Spinal cord (tissue), 10 donors: ENCODE measurements at places on chromosomes 6 and 20.

DNA sequence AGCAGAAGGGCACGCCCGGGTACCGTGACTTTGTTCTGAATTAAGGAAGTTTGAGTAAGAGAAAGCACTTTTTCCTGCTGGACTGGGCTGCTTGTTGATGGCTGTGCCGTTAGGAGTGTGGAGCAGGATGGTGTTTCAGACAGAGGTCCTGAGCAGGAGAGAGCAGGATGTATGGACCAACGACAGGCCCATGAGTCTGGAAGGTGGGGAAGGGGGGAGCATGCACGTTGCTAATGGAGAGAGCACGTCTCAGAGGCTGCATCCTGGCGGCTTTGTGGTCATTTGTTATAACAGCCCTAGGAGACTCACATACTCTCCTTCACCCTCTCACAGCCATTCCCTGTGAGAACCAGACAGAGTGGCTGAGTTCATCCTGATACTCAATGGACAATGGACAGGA is 56.8 kb downstream of the PHACTR3 start:
- DNase-seq: no peak
- H3K27ac ChIP-seq: no peak overlapping the region
- H3K4me3 ChIP-seq: no peak overlapping the region
- H3K36me3 ChIP-seq: peaks cover 5% of the 10 kb centered on the region

GRCh38 chr6:26224940-26225847 is 138.0 kb downstream of the HFE start:
- no peaks in the 10 kb centered on the region for H3K27me3 ChIP-seq
- peak overlapping the region; percentile 95 for H3K27ac ChIP-seq
- no peak for DNase-seq
- H3K4me1 ChIP-seq: peaks cover 12% of the 10 kb centered on the region

GRCh38 chr6:41683273-41683522 is 44.9 kb downstream of the MDFI start:
- no peaks in the 10 kb centered on the region for H3K27me3 ChIP-seq
- no peak overlapping the region for H3K27ac ChIP-seq
- DNase-seq: no peak
- H3K4me3 ChIP-seq: peak overlapping the region; percentile 26

- no peak for DNase-seq
- no peaks in the 10 kb centered on the region for H3K27me3 ChIP-seq
- peak overlapping the region; percentile 33 for H3K27ac ChIP-seq
- no peak overlapping the region for H3K4me3 ChIP-seq
- H3K4me1 ChIP-seq: peaks cover 17% of the 10 kb centered on the region
Observed at GRCh38 chr20:49400410-49400809, 82.1 kb downstream of the KCNB1 start.

DNA sequence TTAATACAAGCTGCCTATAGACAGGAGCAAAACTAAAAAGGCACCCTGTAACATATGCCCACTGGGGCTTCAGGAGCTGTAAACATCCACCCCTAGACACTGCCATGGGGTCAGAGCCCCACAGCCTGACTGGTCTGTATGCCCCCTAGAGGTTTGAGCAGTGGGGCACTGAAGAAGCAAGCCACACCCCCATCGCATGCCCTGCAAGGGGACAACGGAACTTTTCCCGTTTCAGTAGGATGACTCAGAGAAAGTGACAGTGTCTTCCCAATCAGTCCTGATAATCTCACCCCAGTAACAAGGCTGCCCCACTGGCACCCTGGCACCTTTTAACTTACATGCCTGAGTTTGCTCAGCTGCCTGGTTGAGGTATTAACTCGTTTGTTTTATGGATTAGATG is 35.9 kb downstream of the BEND3 start:
- peaks cover 9% of the 10 kb centered on the region for H3K4me1 ChIP-seq
- DNase-seq: no peak
- H3K27me3 ChIP-seq: no peaks in the 10 kb centered on the region
- no peaks in the 10 kb centered on the region for H3K36me3 ChIP-seq

- H3K4me1 ChIP-seq: no peaks in the 10 kb centered on the region
- no peak overlapping the region for H3K27ac ChIP-seq
- H3K27me3 ChIP-seq: no peaks in the 10 kb centered on the region
- no peaks in the 10 kb centered on the region for H3K36me3 ChIP-seq
Observed at GRCh38 chr6:126880964-126881363, 237.5 kb upstream of the RSPO3 start.

- H3K27me3 ChIP-seq: peaks cover 5% of the 10 kb centered on the region
- peak; percentile 73 for DNase-seq
Observed at GRCh38 chr6:45590696-45591184, 213.0 kb upstream of the SUPT3H start.

DNA sequence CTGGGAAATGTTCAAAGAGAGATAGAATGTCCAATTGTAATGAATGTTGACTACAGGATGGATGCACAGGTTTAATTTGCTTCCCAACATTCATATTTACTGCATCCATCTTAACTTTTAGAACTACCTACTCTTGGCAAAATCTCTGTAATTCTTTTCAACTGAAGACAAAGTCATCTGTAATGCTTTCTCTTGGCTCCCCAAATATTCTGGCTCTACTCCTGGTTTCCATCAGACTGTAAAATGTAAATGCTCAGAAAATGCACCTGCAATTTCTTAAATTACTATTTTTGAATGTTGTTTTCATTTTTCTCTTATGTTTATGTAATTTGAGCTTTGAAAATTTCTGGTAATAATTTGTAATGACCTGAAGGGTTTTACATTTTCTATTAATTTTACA is 480.8 kb upstream of the IMPG1 start:
- H3K4me3 ChIP-seq: no peak overlapping the region
- DNase-seq: no peak
- H3K27ac ChIP-seq: no peak overlapping the region
- H3K4me1 ChIP-seq: no peaks in the 10 kb centered on the region
- H3K36me3 ChIP-seq: no peaks in the 10 kb centered on the region
- no peaks in the 10 kb centered on the region for H3K27me3 ChIP-seq

DNA sequence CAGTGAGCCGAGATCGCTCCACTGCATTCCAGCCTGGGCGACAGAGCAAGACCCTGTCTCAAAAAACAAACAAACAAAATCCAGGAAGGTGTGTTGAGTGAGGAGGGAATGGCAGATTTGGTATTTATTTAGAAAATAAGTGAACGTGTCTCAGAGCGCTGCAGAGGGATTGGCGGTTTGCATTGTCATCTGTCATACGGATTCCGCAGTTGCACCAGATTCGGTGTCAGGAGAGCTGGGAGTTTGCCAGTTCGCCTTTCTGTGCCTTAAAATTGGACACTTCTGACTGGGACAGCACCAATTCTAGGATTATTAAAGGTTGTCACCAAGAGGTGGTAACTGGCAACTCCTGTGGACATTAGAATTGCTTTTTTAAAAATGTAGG is 912 bp downstream of the SNRNP48 start:
- peaks cover 5% of the 10 kb centered on the region for H3K36me3 ChIP-seq
- DNase-seq: no peak
- H3K4me1 ChIP-seq: peaks cover 5% of the 10 kb centered on the region
- peak overlapping the region; percentile 90 for H3K4me3 ChIP-seq

DNA sequence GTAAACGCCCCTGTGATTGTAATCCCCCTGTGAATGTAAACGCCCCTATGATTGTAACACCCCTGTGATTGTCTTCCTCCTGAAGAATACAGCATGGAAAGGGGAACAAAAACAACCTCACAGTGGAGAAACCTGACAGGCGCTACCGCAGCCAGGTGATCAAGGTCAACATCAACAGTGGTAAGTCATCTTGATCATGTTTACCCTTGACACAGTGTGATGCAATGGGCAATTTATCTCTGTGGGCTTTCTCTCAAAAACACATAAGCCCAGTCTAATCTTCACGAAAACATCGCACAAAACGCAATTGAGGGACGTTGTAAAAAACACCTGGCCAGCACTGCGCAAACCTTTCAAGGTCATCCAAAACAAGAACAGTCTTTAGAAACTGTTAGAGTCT is 277.2 kb downstream of the PRKN start:
- H3K4me1 ChIP-seq: no peaks in the 10 kb centered on the region
- H3K36me3 ChIP-seq: no peaks in the 10 kb centered on the region
- no peaks in the 10 kb centered on the region for H3K27me3 ChIP-seq
- no peak overlapping the region for H3K4me3 ChIP-seq

GRCh38 chr6:91705646-91706045 is 1118.8 kb upstream of the MAP3K7 start:
- H3K36me3 ChIP-seq: no peaks in the 10 kb centered on the region
- no peak overlapping the region for H3K4me3 ChIP-seq
- no peaks in the 10 kb centered on the region for H3K27me3 ChIP-seq

GRCh38 chr6:79391480-79391879 is 145.8 kb downstream of the LCA5 start:
- H3K36me3 ChIP-seq: no peaks in the 10 kb centered on the region
- no peak overlapping the region for H3K4me3 ChIP-seq
- H3K27ac ChIP-seq: no peak overlapping the region
- no peak for DNase-seq
- H3K27me3 ChIP-seq: no peaks in the 10 kb centered on the region

- H3K4me1 ChIP-seq: peaks cover 11% of the 10 kb centered on the region
- H3K27me3 ChIP-seq: no peaks in the 10 kb centered on the region
Observed at GRCh38 chr6:169970306-169970988, 219.0 kb downstream of the ERMARD start.

GRCh38 chr6:80206758-80207157 is 100.3 kb downstream of the BCKDHB start:
- H3K27ac ChIP-seq: no peak overlapping the region
- DNase-seq: no peak
- H3K36me3 ChIP-seq: no peaks in the 10 kb centered on the region
- no peaks in the 10 kb centered on the region for H3K4me1 ChIP-seq

GRCh38 chr20:57398901-57399535 is 7.8 kb downstream of the RBM38 start:
- peaks cover 68% of the 10 kb centered on the region for H3K4me1 ChIP-seq
- peaks cover 95% of the 10 kb centered on the region for H3K36me3 ChIP-seq
- no peak overlapping the region for H3K27ac ChIP-seq
- no peak overlapping the region for H3K4me3 ChIP-seq

DNA sequence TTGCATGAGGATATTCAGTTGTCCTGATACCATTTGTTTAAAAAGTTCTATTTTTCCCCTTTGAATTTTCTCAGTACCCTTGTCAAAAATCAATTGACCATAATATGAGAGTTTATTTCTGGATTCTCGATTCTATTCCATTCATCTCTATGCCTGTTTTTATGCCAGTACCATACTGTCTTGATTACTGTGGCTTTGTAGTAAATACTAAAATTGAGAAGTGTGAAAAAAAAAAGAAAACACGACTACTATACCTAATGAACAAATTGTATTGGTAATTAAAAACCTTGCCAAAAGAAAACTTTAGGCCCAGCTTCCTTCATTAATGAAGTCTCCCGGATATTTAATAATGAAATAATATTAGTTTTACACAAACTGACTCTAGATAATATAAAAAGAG is 185.7 kb downstream of the TBC1D7 start:
- no peaks in the 10 kb centered on the region for H3K27me3 ChIP-seq
- H3K36me3 ChIP-seq: no peaks in the 10 kb centered on the region
- no peak overlapping the region for H3K27ac ChIP-seq
- no peak for DNase-seq
- H3K4me3 ChIP-seq: no peak overlapping the region

DNA sequence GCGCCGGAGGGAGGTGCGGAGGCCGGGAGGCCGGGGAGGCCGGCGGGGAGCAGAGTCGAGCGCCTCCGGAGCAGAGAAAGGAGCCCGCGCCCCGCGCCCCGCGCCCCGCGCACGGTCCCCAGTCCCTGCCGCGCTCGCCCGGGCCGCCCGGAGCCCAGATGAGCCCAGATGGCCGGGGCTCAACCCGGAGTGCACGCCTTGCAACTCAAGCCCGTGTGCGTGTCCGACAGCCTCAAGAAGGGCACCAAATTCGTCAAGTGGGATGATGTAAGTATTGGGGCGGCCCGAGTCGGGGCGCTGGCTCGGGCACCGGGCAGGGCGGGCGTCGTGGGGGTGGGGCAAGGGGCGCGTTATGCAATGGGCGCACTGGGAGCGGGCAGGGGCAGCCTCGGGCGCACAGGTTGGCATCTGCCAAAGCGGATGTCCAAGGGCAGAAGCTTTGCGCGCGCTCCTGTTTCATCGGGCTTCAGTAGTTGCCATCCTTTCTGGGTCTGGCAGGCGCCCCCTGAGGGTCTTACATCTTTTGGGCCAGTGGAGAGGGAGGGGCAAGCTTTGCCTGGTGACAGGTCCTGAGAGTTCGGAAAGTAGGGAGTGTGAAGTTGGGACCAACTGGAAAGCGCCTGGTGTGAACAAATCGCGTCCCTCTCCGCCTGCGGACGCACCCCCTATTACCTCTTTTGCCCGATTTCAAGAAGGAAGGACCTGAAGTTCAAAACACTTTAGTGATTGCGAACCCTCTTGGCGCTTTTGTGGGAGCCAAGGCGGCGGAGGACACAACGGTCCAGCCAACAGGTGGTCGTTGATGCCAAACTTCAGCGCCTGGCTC is 631 bp downstream of the PLCB1 start:
- peak; percentile 59 for DNase-seq
- H3K36me3 ChIP-seq: no peaks in the 10 kb centered on the region
- H3K27ac ChIP-seq: no peak overlapping the region
- H3K27me3 ChIP-seq: peaks cover 3% of the 10 kb centered on the region
- peaks cover 12% of the 10 kb centered on the region for H3K4me1 ChIP-seq
- peak overlapping the region; percentile 54 for H3K4me3 ChIP-seq

GRCh38 chr6:145866456-145867396 is 52.1 kb upstream of the FBXO30 start:
- no peaks in the 10 kb centered on the region for H3K27me3 ChIP-seq
- H3K27ac ChIP-seq: no peak overlapping the region
- no peaks in the 10 kb centered on the region for H3K4me1 ChIP-seq
- DNase-seq: no peak
- no peaks in the 10 kb centered on the region for H3K36me3 ChIP-seq

- no peak for DNase-seq
- no peaks in the 10 kb centered on the region for H3K4me1 ChIP-seq
- no peaks in the 10 kb centered on the region for H3K36me3 ChIP-seq
- H3K27ac ChIP-seq: no peak overlapping the region
Observed at GRCh38 chr6:169847141-169847674, 95.8 kb downstream of the ERMARD start.

DNA sequence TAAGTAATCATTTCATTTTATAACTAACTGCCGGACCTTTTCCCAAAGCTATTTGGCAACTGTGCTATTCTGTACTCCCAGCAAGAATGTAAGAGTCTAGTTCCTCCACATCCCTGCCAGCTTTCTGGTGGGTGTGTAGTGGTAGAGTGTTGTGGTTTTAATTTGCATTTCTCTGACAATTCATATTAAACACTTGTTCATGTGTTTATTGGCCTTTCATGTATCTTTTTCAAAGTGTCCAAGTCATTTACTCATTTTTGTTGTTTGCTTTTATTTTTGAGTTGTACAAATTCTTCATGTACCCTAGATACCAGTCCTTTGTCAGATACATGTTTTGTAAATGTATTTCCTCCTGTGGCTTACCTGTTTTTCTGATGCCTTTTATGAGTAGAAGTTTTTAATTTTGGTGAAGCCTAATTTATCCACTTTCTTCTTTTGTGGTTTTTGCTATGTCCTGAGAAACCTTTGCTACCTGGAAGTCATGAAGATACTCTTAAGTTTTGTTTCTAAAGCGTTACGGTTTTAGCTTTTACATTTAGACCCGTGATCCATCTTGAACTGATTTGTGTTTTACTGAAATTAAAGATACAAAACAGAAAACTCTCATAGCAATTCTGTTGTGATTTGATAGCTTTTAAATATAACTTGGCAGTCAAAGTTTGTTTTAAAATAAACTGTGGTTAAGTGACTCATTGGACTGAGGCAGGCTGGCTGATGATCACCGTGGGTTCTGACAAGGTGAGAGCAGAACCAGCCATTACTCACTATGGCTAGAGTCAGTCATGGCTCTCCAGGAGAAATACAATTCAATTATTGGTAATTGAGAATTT is 8.0 kb downstream of the MYLIP start:
- H3K4me3 ChIP-seq: no peak overlapping the region
- H3K36me3 ChIP-seq: no peaks in the 10 kb centered on the region
- no peaks in the 10 kb centered on the region for H3K4me1 ChIP-seq
- H3K27me3 ChIP-seq: no peaks in the 10 kb centered on the region
- DNase-seq: no peak

GRCh38 chr6:130625825-130626527 is 201.2 kb upstream of the SMLR1 start:
- H3K36me3 ChIP-seq: no peaks in the 10 kb centered on the region
- H3K4me3 ChIP-seq: no peak overlapping the region
- DNase-seq: no peak
- H3K27ac ChIP-seq: no peak overlapping the region
- H3K27me3 ChIP-seq: no peaks in the 10 kb centered on the region
